ENCODE measurements at places on chromosomes 12 and 14.

DNA sequence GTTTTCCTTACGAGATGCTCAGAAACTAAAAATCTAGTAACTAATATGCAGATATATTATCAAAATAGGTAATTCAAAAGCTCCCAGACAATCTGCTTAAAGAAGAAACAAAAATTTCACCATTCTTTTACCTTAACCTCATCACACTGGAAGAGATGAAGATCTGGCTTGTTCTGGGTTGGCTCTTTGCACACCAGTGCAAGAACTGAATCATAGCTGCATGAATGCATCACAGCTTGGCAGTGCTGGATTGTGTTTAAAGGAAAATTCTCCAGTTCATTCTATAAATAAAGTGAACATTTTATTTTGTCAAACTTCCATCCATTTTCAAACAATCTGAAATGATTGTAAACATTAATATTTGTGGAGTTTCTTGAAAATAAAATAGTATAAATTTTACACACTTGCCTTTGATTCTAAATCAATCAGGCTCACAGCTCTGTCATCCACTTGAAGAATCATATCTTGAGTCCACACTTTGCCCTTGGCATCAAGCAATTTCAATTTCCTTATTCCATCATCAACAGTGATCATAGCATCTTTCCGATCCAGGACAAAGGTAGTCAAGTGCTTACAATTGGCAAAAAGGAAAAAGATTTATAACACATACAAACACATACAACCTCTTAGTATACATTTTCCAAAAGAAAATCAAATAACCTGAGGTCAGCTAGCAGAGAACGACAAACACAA, 119.8 kb downstream of the EPS8 start:
- DNase-seq: no peak

- no peak for DNase-seq
Observed at GRCh38 chr14:81143793-81144192, 77.0 kb downstream of the GTF2A1 start.

DNA sequence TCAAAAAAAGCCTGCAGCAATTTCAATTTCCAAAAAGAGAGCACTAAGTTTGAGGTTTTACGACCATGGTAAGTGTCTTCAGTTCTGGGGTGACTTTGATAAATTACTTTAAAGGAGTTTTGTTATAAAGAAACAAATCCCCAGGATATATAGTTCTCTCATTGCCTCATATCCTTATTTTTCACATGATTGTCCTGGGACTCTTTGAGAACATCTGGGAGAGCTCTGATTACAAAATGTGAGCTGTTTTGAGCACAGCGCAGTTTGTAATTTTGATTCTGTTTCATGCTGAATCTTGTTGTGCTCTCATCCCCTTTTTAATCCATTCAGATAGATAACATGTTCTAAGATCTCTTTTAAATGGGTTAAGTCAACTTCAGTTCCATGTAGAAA, 67.7 kb upstream of the DCN start:
- DNase-seq: no peak

DNA sequence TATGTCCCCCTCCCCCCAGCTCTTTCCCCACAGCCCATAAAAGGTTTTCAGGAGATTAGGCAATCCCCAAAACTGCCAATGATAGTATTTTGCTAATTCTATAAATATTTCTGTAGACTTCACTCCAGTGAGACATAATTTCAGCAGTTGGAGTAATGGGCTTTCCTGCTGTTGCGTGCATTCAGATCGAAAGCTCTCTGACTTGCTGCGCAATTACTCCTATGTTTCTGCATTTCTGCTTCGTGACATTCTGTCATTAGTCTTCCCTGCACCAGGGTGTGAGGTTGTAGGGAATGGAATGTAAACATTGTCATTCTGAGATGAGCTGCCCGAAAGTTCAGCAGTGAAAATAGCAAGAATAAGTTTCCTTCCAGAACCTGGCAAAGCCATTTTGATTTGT, 58.2 kb downstream of the SAMD4A start:
- no peak for DNase-seq

DNA sequence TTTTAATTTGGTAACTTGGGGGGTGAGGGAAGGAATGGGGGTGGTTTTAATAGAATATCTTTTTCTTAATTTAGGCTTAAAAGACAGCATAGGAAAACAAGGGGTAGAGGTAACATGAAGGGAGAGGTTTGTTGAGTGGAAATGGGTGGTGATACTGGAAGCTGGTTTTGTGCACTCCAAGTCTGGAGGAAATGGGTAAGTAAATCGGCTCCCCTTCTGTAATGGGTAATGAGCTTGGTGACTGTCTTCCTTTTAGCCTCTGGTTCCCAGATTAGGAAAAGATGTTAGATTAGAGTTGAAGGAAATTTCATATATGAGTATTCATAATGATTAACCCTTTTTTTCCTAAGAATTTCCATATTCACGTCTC, 122.1 kb downstream of the SRGAP1 start:
- no peak for DNase-seq

- DNase-seq: no peak
Observed at GRCh38 chr14:57512220-57512619, 18.6 kb upstream of the CCDC198 start.

DNA sequence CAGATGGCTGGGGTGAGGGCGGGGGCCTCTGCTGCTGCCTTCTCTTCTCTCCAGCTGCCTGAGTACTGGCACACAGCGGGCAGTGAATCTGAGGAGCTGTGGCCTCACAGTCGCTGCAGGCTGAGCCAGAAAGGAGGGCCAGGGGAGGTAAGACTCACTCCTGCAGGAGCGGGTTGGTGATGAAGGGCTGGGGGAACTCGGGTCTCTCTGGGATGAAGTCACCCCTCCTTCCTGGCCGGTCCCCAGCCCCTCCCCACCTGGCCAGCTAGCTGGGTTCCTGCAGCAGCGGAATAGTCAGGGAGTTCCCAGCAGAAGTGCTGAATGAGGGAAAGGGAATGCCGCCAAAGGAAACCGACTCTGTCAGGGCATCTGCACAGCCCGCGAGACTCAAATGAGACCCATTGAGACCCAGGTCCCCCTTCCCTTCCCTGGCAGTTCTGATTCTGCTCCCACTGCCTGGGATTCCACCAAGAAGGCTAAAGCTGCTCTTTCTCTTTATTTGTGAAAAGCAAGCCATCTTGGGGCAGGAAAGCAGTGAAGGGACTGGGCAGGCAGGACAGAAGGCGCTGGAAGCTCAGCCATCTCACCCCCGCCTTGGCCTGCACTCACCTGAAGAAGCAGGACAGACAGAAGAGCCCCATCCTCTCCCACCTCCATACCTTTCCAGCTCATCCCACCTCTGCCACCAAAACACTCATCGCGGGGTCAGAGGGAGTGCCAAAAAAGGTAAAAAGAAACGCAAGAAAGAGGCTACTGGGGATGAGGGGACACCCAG, 5.3 kb downstream of the NGB start:
- no peak for DNase-seq

DNA sequence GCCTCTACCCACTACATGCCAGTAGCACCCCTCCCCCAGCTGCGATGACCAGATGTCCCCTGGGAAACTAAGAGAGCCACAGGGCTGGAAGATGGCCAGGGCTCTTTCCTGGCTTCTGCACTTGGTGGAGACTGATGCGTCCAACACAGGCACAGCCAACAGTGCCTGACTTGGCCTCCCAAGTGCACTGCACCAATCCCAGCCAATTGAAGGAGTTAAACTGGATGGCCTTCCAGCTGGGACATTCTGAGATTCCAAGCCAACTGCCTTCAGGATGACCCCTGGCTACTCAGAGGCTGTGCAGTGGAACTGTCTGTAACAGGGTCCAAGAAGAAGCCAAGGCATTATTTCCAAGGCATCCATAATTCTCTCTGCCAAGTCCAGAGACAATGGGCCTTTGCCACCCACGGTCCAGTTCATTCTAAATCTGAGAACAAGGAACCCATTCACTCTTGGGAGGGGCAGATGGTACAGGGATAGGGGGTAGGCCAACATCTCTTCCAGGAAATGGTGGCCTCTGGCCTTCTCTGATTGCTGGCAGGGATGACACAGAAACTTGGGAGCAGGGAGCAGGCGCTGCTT, 35.2 kb downstream of the PRIMA1 start:
- DNase-seq: no peak

DNA sequence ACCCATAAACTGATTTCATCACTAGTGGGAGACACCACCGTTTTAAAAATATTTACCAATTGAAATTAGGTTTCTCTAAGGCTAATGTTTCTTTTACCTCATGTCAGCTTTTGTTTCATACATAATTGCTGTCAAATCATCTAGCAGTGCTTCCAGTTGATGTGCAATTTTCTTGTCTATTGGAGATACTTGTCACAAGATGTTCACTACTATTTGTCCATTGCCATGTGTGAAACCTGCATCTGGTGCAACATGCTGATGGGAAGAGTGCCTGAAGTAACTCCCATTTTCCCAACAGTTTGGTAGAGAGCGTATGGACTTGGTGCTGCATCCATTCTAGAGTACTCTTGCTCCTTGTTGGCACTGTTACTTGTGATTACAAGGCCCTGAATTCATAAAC, 9.7 kb downstream of the XPOT start:
- DNase-seq: no peak

DNA sequence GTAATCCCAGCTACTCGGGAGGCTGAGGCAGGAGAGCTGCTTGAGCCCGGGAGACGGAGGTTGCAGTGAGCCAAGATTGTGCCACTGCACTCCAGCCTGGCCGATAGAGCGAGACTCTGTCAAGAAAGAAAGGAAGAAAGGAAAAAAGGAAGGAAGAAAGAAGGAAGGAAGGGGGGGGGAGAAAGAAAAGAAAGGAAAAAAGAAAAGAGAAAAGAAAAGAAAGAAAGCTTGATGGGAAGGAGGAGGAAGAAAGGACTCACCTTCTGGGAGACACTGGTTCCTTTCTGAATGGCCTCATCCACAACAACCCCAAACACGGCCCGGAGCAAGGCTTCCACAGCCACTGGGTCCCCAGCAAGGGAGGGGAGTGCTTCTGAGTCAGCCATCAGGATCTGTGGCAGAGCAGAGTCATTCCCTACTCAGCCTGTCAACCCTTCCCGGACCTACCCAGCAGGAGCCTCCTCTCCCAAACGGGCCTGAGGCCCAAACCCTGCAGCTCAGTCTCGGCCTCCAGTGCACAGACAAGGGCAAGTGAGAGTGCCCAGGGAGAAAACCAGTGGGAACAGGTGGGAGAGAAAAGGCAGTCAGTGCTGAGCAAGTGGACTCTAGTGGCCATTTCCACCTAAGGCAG, 7.3 kb upstream of the ZNF740 start:
- DNase-seq: no peak

- peak; percentile 42 for DNase-seq
Observed at GRCh38 chr12:95102916-95103671, 29.7 kb upstream of the NR2C1 start.

DNA sequence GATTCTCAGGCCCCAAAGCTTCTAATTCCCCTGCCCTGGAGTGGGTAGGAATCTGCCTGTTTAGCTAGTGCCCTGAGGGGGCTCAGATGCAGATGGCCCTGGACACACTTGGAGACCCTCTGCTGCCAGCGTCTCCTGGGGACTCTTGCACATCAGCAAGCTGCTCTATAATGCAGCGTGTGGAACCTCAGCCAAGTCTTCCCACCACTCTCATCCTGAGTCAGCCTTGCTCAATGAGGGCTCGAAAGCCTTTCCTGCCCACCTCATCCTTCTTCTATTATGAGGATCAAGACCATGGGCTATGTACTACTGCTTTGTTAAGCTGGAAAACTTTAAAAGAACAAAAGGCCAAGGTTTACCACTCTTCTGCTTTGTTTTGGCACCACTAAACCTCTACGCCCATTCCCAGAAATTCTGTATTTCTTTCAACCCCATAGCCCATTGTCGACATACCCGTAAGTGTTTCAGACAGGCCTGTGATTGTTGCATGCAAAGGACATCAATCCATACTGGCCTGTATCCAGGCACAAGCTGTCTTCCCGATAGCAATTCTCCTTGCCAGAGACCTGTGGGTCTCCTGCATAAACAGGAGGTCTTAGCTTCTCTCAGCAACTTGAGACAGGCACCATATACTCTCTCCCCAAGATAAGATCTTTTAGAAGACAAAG, 246.9 kb downstream of the DPF3 start:
- DNase-seq: no peak

DNA sequence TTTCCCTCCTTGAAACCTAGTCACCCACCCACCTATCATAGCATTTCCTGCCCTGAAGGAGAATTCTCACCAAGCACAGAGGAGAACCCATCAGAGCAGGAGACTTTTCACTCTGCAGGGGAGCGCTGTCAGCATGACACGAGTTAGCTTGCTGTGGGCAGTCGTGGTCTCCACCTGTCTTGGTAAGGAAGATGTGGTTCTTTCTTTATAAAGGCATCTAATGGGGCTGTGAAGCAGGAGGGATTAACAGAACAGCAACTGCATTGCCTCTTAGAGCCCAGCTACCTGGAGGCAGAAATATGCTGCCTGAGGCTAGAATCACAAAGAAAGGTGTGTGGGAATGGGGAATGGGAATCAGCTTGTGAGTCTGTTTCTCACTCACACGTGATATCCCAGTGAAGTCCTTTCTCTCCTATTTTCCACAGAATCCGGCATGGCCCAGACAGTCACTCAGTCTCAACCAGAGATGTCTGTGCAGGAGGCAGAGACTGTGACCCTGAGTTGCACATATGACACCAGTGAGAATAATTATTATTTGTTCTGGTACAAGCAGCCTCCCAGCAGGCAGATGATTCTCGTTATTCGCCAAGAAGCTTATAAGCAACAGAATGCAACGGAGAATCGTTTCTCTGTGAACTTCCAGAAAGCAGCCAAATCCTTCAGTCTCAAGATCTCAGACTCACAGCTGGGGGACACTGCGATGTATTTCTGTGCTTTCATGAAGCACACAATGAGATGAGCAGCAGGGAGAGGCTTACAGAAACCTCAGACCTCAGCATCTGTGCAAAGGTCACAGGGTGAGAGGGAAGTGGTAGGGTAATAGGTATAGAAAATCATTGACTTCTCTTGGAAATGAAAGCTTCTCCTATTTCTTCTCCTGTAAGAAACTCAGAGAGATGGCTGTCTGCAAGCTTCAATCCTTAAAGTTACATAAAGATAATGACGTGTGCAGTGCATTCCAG, 316.9 kb downstream of the DAD1 start:
- no peak for DNase-seq

GRCh38 chr12:95216711-95217376, 423 bp downstream of the FGD6 start:
- DNase-seq: no peak

- DNase-seq: no peak
Observed at GRCh38 chr14:93183596-93184317, 940 bp downstream of the MOAP1 start.

- no peak for DNase-seq
Observed at GRCh38 chr14:71716041-71716772, 216.0 kb upstream of the RGS6 start.

GRCh38 chr12:110379631-110380030, 23.9 kb downstream of the ANAPC7 start:
- DNase-seq: no peak

GRCh38 chr12:34402899-34403705, 380.8 kb downstream of the ALG10 start:
- DNase-seq: no peak

DNA sequence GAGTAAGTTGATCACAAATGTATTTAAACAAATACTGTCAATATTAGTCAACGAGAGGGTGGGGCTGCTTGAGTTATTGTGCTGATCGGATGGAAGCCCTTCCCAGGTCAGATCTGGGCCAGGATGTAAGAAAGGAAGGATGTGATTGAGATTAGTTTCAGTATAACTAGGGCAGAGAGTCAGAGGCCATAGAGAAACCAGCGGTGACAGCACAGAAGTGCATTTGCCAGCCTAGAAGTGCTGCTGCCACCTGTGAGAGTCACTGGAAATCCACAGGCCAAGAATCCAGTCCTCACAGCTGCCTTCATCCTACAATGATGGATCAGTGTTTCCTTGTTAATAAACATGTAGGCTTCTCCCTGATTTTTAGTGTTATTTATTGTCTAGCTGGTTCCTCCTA, 9.8 kb upstream of the FERMT2 start:
- DNase-seq: no peak
